Suppressor macrophage (primary cell): ENCODE measurements at places on chromosomes 5 and 9.

DNA sequence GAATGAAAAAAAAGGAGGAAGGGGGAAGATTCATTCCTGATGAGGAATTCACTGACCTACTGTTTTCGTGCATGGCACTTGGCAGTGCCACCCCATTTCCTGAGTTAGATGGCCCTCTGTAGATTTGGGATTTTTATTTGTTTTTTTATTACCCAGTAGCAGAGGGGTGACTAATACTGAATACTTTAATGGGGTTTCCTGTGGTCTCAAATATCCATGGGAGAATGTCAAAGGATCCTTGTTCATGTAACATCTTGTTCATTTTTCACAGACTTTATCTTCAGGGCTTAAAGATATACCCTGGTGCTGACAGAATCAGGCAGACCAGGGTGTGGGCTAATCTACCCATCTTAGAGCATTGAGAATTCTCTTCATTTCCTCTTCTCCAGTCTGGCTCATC lies 93.0 kb downstream of the MAMDC2 start:
- DNase-seq, result no peak

DNA sequence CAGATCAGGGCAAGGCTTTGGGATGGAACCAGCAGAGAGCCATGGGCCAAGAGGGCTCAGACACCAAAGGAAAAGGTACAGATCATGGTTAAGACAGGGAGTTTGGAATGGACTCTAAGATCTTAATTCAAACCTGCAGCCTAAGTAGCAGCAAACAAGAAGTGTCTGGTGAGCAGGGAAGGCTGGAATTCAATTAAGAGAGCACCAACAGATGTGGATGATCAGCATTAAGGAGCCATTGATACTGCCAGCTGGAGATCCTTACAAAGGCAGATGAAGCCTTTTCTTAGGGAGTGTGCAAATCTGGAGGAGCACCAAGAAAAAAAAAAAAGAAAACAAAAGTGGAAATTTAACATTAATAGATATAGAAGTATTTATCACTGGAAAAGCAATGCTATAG lies 516.8 kb downstream of the RASEF start:
- no peak for DNase-seq

- DNase-seq, result peak; percentile 89
Measured at GRCh38 chr5:170277867-170278281, 19.7 kb downstream of the LCP2 start.

- no peak for DNase-seq
Measured at GRCh38 chr5:156691572-156691971, 158.5 kb upstream of the PPP1R2B start.

GRCh38 chr9:16873126-16873802 lies 2.8 kb upstream of the BNC2 start:
- no peak for DNase-seq

GRCh38 chr9:113879911-113880310 lies 3.8 kb downstream of the ZNF618 start:
- DNase-seq, result peak; percentile 36

DNA sequence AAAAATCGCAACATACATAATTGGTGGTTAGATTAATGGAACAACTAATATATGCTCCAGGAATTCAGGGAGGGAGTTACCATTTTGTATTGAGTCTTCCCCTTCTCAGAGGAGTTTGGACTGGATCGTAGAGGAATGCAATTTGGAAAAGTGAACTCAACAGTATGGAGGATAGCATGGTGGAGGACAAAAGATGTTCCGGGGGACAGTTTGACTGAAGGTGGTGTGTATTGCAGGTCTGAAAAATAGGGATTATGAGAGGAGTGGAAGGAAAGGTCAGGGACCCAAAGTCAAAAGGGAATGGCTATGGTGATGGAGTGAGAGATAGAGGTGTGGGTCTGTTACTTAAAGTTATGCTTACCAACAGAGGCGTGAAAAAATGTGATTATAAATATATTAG lies 1.5 kb downstream of the DNAJC21 start:
- no peak for DNase-seq
